ENCODE measurements at places on chromosomes 3 and 15. TPM values are rescaled to one million over a fixed set of nuclear protein-coding genes. Genes with fewer than 3 reads are reported as not detected.
A peak's percentile ranks its signal among the peaks of the same experiment; 100 is the strongest.

GAP43 gene
- total RNA-seq: 16.1 TPM

FANCD2OS gene
- total RNA-seq: not detected

DNA sequence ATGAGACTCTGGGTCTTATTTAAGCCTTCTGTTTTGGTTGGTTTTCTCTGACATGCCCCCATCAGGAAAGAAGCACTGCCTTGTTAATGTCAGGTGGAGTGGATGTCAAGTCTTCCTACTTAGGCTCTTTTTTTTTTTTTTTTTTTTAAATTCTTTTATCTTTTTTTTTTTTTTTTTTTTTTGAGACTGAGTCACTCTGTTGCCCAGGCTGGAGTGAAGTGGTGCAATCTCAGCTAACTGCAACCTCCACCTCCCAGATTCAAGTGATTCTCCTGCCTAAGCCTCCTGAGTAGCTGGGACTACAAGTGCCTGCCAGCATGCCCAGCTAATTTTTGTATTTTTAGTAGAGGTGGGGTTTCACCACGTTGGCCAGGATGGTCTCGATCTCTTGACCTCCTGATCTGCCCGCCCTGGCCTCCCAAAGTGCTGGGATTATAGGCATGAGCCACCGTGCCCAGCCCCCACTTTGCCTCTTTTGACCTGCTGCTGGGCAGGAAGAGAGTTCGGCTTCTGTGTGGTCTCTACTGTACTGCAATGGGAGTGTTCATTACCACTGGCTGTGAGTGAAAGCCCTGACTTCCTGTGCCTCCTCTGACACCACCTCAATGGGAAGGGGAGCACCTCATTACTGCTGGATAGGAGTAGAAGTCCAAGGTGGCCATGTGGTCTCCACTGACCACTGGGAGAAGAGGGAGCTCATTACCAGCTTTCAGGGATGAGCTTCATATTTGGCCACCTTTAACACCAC lies 10.9 kb downstream of the CTDSPL start:
- DNase-seq: no peak

GHSR gene
- not detected for total RNA-seq

ANKRD34C gene
- total RNA-seq: not detected

CMTM8 gene
- 16.2 TPM for total RNA-seq

GRCh38 chr15:90956274-90957030 lies 1.8 kb downstream of the RCCD1 start:
- DNase-seq: peak; percentile 96

GRCh38 chr15:46460431-46461094 lies 825.7 kb downstream of the SQOR start:
- no peak for DNase-seq

DNA sequence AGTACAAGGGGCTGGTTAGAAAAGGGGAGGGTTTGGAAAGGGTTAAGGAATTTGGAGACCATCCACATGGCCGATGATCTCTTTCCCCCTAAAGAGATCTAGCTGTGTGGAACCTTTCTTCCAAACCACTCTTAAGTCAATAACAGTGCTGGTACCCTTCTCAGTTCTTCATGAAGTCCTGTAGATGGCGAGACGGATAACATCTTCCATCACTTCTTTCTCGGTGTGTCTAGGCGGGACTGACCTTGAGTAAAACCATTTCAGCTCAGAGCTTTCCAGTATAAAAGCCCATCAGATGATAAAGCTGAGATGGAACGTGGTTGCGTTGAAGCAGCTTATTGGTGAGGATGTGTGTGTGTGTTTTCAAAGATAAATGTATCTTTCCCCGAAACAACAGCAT lies 151.5 kb upstream of the BHLHE40 start:
- no peak for DNase-seq
